ENCODE measurements at places on chromosomes 16 and 17. TPM values are rescaled to one million over a fixed set of nuclear protein-coding genes. Genes with fewer than 3 reads are reported as not detected.

DNA sequence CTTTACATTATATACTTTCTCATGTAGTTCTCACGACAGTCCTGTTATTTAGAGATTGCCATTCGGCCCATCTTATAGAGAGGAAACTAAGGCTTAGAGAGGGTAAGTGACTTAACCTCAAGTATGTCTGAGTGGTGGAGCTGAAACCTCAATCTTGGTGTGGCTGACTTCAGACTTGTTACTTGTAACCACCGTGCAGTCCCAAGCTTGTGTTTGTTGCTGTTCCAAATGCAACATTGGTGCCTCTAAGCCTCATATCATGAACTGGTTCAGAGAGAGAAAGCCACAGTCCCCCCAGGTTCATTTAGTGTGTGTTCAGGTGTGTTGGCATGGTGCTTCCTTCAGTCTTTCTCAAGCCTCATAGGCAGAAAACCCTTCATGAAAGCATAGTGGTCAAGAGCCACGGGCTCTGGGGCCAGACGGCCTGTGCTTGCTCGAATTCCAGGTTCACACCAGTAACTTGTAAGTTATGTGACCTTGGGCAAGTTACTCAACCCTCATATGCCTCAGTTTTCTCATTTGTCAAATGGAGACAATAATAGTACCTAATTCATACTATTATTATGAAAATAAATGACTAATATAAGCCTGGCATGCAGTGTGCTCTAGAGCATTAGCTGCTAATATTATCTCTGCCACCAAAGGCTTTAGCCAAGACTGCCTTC lies 39.9 kb downstream of the CDH1 start:
- no peak for DNase-seq

- DNase-seq = no peak
Observed at GRCh38 chr17:3910420-3911270, 5.6 kb downstream of the P2RX1 start.

DNA sequence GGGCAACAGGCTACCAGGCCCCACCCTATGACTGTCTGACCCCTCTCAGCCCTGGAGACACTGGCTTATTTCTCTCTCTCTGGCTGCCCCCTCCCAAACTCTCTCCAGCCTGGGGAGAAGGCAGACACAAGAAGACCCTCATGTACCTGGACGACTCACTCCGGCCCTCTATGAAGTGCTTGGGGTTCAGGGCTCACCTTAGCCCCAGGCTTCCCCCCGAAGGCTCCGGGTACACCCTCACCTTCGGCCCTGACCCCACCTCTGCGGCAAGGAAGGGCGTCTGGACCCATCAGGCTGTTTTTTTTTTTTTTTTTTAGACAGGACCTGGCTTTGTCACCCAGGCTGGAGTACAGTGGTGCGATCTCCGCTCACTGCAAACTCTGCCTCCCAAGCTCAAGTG lies 906 bp upstream of the CARMIL2 start:
- DNase-seq = no peak

The TLCD1 gene
- 6.7 TPM for total RNA-seq

DNA sequence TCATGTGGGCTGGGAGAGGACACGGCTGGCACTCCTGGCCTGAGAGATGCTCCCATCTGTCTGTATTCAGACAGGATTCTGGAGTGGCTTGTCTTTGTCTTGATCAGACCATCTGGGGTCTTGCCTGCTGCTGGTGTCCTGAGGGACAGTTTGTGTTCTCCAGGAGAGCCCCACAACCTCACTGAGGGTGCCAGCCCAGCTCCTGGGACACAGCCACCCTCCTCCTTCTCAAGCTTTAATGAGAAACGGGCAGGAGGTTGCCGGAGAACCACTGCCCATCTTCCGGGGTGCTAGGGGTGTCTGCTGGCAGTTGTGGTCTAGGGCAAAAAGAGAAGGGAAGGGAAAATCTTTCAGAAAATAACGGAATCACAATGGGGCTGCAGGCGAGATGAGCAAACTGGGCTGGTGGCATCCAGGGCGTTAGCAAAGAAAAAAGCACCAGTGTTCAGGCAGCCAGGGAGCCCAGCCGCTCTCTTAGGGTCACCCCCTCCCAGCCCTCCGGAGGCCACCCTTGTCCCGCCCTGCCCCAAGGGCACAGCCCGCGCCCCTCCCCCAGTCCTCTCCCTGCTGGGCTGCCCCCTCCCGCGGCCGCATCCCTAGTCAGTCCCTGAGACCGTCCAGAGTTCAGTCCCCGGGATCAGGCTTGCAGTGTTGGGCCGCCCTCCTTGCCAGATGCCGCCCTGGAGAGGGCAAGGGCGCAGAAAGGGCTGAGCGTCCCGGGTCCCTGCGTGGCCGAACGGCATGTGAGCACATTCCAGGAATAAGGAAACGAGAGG lies 824.7 kb downstream of the KCNJ18 start:
- DNase-seq = no peak

All from MG63 (cell line).